NB4 (cell line): ENCODE measurements at places on chromosomes 5 and 9.
A peak's percentile ranks its signal among the peaks of the same experiment; 100 is the strongest.

- DNase-seq: no peak
These were observed 7.4 kb downstream of the HNRNPH1 start for GRCh38 chr5:179616002-179616594.

- no peak for DNase-seq
These were observed 119.4 kb downstream of the CRB2 start for GRCh38 chr9:123475407-123475806.

DNA sequence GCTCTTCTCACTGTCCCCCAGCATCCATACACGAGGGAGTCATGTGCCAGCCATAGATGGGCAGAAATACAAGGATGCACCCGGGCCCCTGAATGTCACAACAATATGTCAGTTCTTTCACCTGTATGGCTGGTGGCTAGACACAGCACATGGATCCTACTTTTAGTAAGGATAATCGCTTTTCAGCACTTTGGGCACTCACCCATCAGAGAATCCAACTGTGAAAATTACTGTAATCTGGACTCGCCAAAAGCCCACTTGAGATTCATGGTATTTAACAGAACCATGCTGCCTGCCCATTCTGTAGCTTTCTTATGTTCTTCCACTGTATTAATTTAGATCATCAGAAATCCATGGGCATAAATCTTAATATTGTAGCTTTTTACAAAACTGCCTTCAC, 124.8 kb downstream of the FRMD3 start:
- DNase-seq: no peak

- peak; percentile 69 for DNase-seq
These were observed 51.2 kb downstream of the RALGPS1 start for GRCh38 chr9:126965541-126966428.

- DNase-seq: no peak
These were observed 330.3 kb downstream of the CAAP1 start for GRCh38 chr9:26562338-26562737.

DNA sequence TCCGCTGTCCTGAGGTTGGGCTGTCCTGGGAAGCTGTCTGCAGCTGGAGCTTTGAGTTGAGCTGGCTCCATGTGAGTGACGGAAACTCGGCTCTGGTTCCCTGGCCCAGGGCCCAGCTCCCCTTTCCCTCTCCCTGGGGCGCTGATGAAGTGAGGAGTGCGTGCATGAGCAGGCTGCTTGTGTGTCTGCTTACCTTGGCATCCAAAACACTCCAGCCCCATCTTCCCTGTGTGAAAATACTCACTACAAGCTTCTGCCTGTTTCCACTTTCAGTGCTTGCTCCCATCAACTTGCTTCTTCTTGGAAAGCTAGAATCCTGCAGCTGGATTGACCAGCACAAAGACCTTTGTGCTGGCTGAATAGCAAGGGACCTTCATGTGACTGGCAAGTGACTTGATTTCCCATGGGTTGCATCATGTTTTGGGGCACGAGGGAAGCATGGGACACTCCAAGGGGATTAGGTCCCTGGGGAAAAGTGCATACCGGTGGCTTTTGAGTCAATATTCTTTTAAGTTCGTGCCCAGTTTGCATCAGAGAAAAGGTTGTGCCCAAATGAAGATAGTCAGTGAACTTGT, 198.1 kb downstream of the GADD45G start:
- DNase-seq: no peak

GRCh38 chr5:74673011-74673790, 11.8 kb upstream of the HEXB start:
- DNase-seq: peak; percentile 49

- no peak for DNase-seq
These were observed 108.1 kb downstream of the FBXW11 start for GRCh38 chr5:171898386-171898785.

DNA sequence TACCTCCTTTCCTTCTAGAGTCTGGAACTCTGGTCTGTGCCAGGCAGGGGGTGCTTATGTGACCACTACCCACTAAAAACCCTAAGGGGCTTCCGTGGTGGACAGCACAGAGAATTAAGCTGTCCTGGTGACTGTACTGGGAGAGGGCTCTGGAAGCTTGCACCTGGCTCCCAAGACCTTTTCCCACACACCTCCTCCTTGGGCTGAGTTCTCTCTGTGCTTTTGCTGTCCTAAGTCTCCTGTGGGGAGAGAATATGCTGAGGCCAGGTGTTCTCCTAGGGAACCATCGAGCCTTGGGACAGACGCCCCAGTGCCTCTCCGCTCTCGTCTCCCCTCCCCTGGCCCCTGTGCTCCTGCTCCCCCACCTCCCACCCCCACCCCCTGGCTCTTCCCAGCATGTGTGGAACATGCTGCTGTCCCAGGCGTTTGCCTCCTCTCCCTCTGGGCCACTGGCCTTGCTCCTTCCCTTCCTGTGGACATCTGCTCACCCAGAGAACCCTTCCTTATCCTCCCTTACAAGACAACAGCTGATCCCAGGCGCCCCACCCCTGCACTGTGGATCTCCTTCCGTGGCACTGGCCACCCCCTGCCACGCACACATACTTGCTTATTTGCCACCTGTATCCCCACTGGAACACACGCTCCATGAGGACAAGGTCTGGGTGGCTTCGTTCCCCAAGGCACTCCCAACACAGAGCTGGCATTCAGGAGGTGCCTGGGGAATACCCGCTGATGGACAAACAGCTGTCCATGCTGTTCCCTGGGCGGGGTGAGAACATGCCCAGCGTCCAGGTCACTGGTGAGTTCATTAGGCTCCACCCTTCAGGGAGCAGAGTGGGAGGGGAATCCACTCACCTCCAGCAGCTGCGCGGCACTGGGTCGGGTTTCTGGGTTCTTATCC, 83.0 kb downstream of the STK10 start:
- DNase-seq: no peak

GRCh38 chr5:146794326-146795029, 84.1 kb downstream of the PPP2R2B start:
- no peak for DNase-seq

DNA sequence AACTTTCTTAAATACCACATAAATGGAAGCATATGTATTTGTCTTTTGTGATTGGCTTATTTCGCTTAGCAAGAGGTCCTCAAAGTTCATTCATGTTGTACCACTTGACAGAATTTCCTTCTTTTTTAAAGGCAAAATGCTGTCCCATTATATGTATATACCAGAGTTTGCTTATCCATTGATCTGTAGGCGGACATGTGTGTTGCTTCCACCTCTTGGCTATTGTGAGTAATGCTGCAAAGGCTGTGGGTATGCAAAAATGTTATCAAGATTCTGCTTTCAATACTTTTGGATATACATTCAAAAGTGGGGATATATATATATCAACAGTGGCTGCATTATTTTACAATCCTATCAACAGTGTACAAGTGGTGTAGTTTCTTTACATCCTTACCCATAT, 271.0 kb downstream of the PRR16 start:
- DNase-seq: no peak

- no peak for DNase-seq
These were observed 626.5 kb upstream of the ZNF608 start for GRCh38 chr5:125372694-125373631.

GRCh38 chr9:84492366-84493159, 152.0 kb upstream of the SLC28A3 start:
- no peak for DNase-seq

DNA sequence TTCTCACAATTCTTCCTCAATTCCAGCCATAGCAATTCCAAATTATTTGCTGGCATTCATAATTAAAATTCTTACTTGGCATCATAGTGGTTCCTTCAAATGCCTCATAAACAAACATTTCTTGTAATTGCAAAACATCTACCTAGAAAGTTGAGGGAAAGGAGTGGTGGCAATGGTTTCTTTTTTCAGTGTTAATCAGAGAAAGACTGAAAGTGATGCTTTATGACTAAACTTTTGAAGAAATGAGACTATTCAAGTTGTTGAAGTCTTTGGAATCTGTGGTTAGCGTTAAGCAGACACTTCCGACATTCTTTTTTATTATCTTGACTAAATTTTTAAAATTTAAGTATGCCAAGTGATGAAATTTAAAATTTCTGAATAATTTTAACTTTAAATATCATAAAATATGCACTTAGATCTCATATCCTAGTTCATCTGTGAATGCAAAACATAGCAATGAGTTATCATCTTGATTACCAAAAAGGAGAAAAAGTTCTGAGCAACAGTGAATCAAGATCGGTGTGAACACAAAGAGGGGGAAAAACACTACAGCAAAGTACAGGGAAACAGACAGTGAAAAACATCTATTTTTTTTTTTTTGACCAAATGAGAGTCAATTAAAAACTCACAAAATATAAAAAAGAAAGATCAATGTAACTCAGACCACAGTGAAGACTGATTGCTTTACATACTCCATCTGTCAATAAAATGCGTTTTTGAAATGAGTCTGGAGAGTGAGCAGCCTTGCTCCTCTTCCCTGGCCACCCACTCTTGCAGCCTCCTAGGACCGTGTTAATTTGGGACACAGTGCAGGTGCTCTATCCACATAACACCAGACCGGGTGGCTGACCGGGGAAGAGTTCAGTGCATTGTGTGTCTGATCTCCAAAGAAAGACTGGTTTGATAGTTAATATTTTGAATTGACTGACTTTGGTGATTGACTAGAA, 20.6 kb upstream of the IL7R start:
- no peak for DNase-seq

DNA sequence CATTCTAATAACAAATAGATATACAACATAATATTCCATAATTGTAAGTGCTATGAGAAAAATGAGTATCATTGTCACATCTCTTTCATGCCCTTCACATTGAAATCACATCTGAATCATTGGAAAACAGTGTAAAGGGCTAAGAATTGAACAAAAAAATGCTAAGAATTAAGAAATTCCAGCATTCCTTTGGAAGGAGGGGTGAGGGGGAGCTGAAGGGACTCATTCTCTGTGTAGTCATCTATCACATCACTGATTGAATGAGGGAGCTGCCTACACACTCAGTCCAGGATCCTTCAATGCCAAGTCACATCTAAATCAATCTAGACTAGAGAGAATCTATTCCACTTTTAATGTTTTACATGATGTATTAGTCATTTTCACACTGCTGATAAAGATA, 286.6 kb downstream of the DTWD2 start:
- DNase-seq: no peak

DNA sequence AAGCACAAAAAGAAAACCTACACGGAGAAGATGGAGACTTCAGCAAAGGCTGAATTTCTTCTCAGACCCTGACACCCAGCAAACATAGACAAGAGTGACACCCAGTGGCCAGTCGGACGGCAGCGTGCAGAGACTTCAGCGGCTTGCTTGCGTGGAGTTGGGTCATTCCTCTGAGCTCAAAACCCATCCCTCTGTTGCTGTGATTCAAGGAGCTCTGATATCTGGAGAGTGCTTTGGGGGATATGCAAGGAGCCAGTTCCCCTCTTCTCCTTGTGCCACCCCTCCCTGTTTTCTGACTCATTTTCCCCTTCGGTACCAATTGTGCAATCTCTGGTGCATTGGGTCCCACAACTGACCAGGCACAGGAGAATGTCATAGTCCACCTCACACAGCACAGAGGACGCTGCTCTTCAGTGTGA, 27.5 kb downstream of the SH3TC2 start:
- peak; percentile 78 for DNase-seq

DNA sequence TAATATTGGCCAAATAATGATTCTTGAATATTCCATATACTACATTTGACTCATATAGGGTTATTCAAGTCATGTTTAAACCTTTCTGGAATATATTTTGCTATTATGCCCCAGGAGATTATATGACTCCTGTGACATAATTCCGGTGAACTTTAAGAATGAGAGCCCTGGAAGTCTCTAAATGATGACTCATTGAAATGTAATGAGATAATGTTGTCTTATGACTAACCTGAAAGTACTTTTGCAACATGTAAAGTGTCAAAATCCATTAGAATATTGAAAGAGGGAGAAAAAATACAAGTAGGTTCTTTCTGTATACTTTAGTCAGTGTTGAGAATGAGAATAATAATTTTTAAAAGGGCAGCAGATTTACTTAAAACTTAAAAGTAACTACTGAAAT, 830.4 kb downstream of the MAT2B start:
- DNase-seq: no peak

DNA sequence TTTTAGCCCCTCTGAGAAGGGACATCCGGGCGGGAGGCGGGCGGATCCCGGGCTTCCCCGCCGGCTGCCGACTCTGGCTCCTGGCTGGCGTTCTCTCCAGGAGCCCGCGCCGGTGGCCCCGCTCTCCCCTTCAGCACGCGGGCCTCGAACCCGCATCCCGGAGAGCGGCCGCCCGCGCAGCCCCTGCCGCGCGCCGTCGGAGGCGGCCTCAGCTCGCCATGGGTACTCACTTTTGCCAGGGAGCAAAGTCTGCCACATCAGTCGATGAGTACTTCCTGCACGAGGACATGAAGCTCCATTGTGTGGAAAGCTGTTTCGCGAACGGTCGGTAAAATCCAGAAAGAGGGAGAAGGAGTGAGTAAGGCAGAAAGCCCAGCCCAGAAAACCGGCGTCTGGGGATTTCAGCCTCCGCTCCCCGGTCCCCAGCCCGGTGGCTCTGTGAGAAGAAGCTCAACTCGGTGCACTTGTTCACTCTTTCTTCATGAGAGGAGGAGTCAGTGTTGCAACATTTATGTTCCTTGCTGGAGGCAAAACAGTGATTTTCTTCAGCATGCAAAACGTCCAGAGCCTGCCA, at the start of gene PRLR:
TSS of gene PRLR (minus strand) at position 450 of the 574 bp plus-strand sequence. CDS start 140,867 bp downstream, outside the sequence.
- DNase-seq: peak; percentile 17

DNA sequence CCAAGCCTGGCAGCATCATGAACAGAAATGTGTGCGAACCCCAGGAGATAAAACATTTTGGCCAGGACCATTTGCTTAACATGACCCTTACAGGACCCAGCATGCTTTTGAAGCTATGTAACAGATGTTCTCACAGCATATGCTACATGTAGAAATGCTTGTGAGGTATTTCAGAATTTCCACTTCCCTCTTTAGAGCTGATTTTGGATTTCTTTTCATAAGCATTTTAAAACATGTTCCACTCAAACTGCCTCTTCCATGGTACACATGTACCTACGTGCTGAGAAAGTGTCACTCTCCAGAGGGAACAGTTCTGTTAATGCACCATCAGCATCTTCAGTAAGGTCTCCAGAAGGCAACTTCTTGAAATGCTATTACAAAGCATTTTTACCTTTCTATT, 15.7 kb upstream of the TSSK1B start:
- DNase-seq: no peak

DNA sequence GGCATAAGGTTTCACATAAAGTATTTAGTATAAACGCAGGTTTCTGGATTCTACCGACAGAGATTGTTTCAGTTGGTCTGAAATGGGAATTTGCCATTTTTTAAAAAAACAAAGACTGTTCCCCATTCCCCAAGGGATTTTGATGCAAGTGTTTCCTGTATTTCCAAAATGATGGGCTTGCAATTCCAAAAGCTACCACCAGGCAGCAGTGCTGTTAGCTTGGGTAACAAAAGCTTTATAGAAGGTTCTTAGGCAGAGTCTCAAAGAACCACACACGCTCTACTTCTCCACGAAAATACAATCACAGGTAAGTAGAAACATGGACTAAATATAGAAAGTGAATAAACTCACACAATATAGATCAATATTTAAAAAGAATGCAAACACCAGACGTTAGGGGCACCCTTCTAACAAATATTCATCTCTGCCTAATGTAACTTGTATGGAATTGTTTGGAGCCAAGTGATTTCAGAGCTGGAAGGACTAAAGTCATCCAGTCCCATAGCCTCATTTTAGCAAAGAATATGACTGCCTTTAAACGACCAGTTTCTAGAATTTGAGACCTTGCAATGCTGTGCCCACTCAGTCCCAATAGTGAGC, 154.3 kb downstream of the SPOCK1 start:
- DNase-seq: peak; percentile 72
